ENCODE measurements at places on chromosomes 2 and 18. TPM values are rescaled to one million over a fixed set of nuclear protein-coding genes. Genes with fewer than 3 reads are reported as not detected.

GRCh38 chr2:100877555-100877954, 57.6 kb downstream of the NPAS2 start:
- DNase-seq = no peak

- no peak for DNase-seq
Measured at GRCh38 chr2:232146294-232146693, 184.8 kb downstream of the DIS3L2 start.

- no peak for DNase-seq
Measured at GRCh38 chr18:25289001-25289631, 62.9 kb downstream of the ZNF521 start.

- no peak for DNase-seq
Measured at GRCh38 chr18:59478591-59478990, 119.5 kb upstream of the LMAN1 start.

GRCh38 chr2:219632760-219633105, 5.3 kb downstream of the SLC4A3 start:
- DNase-seq = no peak

DNA sequence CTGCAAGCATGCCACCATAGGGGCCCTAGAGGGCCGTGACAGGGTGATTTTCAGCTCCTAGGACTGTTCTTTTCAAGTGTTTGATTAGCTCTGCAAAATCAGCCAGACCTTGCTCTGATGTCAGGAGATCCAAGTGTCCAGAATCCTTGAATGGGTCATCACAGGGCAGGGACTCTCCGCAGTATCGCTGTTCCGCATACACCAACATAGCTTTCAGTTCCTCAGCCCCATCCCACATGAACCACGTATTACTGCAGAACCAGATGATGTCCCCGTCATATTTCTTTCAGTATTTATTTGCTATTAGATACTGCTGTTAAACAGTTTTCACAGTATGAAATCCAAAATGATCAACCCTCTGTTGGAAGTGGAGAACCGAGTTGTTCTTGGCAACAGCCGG, 46.6 kb upstream of the RFX8 start:
- no peak for DNase-seq

The TTR gene
- 159 TPM for total RNA-seq

The QPCT gene
- 7.9 TPM for total RNA-seq

All from mucosa of gallbladder (tissue), 1 donor.